ENCODE measurements at places on chromosomes 12 and 14.

GRCh38 chr12:3600039-3600720, 109.2 kb downstream of the PRMT8 start:
- no peak for DNase-seq

- no peak for DNase-seq
These were observed 45.2 kb downstream of the MLXIP start for GRCh38 chr12:122123761-122124145.

DNA sequence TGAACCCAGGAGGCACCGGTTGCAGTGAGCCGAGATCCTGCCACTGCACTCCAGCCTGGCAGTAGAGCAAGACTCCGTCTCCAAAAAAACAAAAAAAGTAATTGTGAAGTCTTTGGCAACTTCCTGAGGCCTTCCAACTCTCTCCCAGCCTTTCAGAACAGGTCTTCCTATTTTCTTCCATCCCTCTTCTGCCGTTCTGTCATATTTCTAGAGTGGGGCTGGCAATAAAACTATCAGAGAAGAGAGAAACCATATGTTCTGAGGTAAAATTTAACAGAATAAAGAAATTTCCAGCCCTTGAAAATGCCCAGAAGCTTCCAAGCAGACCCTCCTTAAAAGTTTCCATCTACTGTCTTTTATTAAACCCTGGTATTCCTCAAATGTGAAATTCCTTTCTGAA, 100.4 kb downstream of the HMGA2 start:
- no peak for DNase-seq

DNA sequence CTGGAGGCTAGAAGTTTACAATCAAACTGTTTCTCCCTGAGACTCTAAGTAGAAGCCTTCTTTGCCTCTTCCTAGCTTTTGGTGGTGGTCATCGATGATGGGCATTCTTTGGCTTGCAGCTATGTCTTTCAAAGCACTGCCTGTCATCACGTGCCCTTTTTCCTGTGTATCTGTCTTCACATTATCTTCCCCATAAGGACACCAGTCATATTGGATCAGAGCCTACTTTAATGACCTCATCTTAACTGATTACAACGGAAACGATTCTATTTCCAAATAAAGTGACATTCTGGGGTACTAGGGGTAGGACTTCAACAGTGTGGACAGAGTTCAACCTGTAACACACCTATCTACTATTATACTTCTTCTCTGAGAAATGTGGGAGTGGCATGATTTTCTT, 31.1 kb upstream of the IFNG-AS1 start:
- DNase-seq, result no peak

DNA sequence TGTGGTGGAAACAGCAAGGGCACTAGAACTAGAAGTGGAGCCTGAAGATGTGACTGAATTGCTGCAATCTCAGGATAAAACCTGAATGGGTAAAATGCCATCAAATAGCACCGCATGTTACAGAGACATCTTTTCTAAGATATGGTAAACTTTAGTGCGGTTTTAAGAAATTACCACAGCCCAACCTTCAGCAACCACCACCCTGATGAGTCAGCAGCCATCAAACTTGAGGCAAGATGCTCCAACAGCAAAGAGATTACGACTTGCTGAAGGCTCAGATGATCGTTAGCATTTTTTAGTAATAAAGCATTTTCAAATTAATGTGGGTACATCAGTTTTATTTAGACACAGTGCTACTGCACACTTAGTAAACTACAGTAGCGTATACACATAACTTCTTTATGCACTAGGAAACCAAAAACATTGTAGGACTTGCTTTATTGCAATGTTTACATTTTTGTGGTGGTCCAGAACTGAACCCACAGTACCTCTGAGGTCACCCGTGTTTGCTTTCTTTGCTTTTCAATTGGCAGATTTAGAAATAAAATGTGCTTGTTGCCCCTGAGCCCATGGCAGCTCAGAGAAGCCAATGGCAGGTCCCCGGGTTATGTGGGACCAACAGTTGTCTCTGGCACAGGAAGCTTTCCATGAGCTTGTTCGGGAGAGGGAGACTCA, 15.9 kb downstream of the GOLGA3 start:
- no peak for DNase-seq

DNA sequence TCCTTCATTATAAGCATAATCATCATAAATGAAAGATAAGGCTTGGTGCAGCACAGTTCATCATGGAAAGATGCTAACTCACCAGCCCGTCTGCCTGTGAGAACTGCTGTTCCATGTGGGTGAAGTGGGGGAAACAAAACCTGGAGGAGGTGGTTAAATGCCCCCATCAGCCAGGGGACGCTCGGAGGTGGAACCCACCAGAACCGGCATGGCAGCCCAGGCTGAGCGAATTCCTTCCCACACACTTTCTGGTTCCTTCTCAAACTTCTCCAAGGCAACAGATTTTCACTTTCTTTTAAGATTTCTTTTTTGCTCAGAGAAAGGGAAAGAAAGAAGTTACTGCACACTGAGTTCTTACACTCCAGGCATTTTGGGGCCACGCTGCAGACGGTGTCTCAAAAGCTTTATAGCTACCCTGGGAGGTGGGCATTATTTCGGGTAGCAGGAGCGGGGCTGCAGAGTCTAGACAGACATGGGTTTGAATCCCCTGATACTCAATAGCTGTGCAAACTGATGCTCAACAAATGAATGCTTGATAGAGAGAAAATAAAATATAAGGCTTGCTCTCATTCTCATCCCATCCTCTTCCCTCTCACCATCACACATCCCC, 190.7 kb downstream of the BCL11B start:
- no peak for DNase-seq

- no peak for DNase-seq
These were observed 16.3 kb downstream of the C2CD5 start for GRCh38 chr12:22527999-22528398.

DNA sequence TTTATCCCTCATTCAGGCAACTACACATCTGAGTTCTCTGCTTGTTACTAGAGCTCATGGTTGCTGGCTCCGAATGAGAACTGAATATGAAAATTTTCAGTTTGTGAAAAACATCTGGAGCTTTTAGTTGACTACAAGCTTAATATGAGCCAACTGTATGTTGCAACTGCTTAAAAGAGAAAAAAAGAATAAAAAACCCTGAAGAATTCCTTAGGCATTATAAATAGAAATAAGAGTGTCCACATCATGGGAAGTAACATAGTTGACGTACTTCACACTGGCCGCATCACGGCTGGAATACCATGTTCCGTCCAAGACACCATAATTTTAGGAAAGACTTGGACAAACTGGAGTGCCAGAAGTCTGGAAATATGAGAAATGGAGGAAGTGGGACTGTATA, 57.9 kb downstream of the PDE3A start:
- DNase-seq, result no peak

DNA sequence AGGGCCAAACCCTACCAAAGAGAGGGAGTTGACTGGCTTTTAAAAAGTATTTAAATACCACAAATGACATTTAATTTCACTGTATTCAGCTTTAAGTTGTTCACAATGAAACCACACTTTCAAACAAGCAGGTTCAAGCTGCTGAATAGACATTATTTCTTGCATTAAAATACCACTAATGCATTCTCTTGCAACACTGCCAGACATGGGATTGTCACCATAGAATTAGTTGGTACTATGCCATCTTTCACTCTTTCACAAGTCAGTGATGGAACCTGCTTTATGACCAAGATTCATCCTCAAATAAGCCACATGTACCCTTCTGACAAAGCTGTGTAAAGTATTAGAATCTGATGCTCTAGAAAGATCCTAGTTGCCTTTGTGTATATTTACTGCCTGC, 239.4 kb downstream of the PAWR start:
- no peak for DNase-seq

DNA sequence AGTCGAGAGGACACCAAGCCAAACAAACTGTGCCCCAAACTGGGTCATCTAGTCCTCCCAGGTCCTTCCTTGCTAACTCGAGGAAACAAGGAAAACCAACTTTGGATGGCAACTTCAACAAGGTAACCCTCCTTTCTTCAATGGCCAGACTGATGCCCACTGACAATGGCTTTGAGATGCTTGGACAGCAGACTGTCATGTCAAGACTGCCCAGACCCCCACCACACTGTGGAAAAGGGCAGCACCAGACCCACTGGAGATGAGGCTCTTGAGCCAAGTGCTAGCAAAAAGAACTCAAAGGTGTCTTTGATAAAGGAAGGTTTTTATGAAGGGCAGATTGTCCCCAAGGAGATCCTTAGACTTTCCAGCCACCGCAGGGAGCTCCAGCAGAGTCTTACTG, 9.0 kb upstream of the CDH24 start:
- DNase-seq, result no peak

DNA sequence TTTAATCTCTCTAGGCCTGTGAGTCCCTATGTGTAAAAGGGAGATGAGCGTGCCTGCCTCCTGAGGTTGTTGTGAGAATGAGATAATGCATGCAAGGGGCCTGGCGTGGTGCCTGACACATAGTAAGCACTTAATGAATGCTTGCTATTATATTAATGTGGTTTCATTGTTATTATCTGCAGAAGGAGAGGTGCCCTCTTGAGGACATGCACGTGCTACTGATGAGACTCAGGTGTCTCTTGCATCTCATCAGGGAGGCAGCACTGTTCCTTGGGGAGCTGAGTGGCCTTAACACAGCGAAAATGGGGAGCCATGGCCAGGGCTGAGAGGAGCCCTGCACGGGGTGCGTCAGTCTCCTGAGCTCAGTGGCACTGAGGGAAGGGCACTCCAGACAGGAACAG, 29.9 kb upstream of the BCDIN3D start:
- no peak for DNase-seq

GRCh38 chr14:103549361-103550311, 12.8 kb downstream of the BAG5 start:
- DNase-seq, result no peak

DNA sequence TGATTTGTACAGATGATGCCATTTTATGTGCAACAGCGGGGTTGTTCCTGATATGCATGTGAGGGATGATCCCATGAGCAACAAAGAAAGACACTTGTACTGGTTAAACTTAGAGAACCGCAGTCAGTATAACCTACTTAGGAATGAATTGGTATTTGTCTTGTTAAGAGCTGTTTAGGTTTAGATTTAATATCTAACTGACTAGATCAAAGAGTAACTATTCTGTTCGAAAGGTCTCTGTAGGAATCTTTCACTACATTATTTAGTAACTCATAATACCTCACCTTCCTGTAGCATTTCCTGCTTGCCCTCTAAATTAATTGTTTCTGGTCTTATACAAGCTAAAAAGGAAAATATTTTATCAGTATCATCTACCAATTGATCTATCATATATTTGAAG, 350.4 kb downstream of the TRHDE start:
- no peak for DNase-seq

DNA sequence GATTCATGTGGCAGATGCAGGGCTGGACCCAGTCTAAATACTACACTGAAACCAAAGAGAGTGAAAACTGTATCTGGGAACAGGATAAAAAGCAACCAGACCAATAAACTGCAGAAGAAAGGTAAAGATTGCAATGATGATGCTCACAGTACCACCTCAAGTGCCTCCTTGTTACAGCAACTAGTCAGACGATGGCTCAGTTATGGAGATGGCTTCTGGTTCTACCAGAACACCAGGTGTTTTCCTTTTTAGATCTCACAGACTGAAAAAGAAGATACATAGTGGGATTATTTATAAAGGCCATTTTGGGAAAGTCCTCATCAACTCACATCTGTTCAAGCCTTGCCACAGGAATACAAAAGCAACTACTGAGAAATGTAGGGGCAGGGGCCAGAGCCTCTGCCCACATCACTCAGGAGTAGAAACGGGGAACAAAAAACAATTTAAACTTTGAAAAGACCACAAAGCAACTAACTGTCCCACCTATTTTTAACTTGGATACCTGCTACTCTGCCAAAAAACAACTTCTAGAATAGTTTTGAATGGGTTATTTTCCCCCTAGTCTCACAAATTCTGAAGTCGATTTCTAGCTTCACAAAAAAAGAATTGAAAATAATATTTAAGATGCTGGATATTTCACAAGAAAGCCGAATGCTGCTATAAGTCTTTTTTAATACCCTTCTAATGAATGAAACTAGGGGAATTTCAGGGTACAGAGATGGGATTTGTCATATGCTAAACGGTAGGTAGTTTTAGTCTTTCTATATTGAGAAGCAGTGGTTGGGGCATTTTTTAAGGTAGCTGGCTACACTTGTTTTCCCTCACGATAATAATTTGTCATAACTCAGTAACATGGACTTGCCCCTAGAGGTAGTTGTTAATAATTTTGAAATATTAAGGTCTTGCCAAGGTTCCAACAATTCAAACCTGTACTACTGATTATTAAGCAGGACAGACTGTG, 197.2 kb upstream of the TMPO start:
- no peak for DNase-seq

GRCh38 chr12:54331461-54331860, 6.5 kb downstream of the COPZ1 start:
- no peak for DNase-seq

DNA sequence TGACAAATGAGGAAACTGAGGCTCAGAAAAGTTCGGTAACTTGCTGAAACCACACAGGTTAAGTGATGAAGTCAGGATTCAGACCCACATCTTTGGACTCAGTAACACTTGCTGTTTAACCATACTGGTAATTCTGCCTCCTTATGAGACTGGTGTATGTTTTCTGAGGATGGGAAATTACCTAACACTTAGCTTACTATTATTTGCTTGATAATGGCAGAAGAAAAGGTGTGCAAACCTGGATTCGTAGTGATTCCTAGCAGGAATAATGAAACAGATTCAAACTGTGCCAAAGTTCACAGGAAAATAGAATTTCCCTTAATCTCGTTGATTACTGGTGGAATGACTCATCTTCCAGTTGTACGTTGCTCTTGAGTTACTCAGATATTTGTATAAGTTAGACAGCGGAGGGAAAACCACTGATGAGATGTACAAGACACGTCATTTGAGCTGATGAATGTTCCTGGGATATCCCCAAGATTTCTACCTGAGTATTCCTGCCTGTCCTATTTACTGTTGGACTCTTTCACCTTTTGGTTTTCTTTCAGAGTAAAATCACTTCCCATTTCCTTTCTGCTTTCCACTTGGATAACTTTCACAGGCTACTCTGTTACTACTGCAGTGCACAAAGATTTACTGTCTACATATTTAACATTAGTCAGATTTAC, 37.5 kb downstream of the PRORP start:
- no peak for DNase-seq

- no peak for DNase-seq
These were observed 864.6 kb upstream of the SEL1L start for GRCh38 chr14:82398256-82398655.

GRCh38 chr12:92827836-92828431, 101.2 kb downstream of the EEA1 start:
- DNase-seq, result no peak

- DNase-seq, result no peak
These were observed 37.1 kb upstream of the ANO6 start for GRCh38 chr12:45178771-45179170.

- no peak for DNase-seq
These were observed 28.3 kb downstream of the VDR start for GRCh38 chr12:47876440-47876960.

GRCh38 chr14:88695870-88696269, 96.9 kb downstream of the EML5 start:
- DNase-seq, result no peak

- DNase-seq, result no peak
These were observed 3.3 kb upstream of the PLEKHG3 start for GRCh38 chr14:64700894-64701293.
